ENCODE measurements at places on chromosomes 12 and 14.

GRCh38 chr12:59046763-59047534 lies 126.6 kb upstream of the LRIG3 start:
- DNase-seq = no peak

DNA sequence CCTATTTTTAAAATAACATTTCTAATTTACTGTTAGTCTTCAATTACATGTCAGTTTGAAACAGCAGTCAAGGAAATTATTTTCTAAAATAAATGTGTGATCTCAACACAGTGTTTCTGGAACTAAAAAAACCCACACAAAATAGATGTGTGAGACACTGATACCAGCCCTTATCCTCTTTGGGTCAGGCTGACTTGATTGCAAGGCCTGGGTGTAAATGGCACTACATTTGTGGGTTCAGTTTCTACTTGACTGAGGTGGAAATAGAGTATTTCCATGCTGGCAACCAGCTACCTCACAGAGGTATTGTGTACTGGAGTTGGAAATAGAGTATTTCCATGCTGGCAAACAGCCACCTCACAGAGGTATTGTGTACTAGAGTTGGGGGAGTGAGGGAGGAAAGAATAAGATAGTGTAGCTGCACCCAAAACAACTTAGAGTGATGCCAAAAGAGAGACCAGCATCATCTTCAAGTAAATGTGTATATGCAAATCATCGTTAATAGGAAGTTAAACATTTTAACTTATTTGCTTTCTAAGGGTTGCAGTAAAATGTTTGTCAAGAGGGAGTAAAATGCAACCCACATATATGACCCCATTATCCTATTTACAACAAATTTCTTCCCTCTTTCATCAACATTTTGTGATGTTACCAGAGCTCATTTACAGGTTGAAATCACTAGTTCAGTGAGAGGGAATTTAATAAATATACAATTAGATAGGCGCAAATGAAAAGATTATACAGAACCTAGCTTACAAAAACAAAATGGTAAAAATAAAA lies 10.7 kb upstream of the LYZ start:
- no peak for DNase-seq

DNA sequence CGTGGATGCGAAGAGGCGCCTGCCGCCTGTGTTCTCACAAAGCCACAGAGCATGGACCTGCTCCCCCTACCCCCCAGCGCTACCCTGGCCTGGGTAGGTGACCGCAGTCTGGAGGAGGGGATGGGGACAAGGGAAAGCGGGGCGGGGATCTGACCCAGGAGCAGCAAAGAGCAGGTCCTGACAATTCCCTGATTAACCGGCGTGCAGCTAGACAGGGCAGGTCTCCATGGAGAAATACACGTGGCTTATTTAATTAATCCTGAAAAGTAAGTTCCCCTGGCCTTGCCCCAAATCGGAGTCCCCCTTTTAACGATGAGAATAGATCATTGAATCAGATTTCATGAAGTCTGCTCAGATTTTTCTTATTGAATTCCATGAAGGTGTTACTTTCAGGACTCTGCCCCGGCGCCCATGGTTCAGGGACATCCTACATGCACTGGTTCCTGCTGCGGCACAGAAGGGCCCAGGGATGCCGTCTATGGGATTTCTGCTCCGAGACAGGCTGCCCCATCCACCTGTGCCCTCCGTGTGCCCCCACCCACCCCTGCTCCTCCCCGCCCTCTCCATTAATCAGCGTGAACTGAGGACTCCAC lies 251.0 kb upstream of the SFSWAP start:
- DNase-seq = no peak

GRCh38 chr12:67202678-67203012 lies 66.5 kb upstream of the CAND1 start:
- DNase-seq = no peak

Measured in HAP-1 (cell line).